ENCODE measurements at places on chromosomes 16 and 17. TPM values are rescaled to one million over a fixed set of nuclear protein-coding genes. Genes with fewer than 3 reads are reported as not detected.

The ODAD4 gene
- 2.0 TPM for polyA plus RNA-seq

The SEC14L5 gene
- polyA plus RNA-seq, result 0.48 TPM

The RAB11FIP4 gene
- polyA plus RNA-seq, result 1.5 TPM

The MT3 gene
- polyA plus RNA-seq, result 8.7 TPM

The DOC2B gene
- 13.2 TPM for polyA plus RNA-seq

The OR1F1 gene
- not detected for polyA plus RNA-seq

The NOG gene
- 1.5 TPM for polyA plus RNA-seq

The ADGRG3 gene
- 1.5 TPM for polyA plus RNA-seq

The CACNG1 gene
- polyA plus RNA-seq, result not detected

The PSMC3IP gene
- 7.9 TPM for polyA plus RNA-seq

The LIG3 gene
- 16.2 TPM for polyA plus RNA-seq

The ITGAD gene
- polyA plus RNA-seq, result 0.05 TPM
